WTC11 (cell line): ENCODE measurements at places on chromosomes 3 and 15.

DNA sequence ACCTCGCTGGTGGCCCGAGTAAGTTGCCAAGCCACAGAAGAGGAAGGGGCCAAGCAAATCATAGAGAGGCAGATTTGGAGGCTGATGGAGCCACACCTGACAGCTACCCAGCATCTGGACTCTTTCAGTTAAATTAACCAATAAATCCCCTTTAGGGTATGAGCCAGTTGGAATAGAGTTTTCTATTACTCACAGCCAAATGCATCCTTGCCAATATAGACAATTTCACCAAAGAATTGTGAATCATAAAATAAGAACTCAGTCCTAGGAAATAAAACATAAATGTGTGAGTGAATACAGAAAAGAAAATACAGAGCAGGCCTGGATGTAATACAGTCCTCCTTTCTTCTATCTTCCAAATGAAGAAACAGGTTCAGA is 161.6 kb upstream of the ANKRD28 start:
- no peak for DNase-seq

- no peak for DNase-seq
Measured at GRCh38 chr15:86877171-86877631, 797.5 kb downstream of the AGBL1 start.

- no peak for DNase-seq
Measured at GRCh38 chr3:15290736-15291135, 41.6 kb downstream of the SH3BP5 start.

DNA sequence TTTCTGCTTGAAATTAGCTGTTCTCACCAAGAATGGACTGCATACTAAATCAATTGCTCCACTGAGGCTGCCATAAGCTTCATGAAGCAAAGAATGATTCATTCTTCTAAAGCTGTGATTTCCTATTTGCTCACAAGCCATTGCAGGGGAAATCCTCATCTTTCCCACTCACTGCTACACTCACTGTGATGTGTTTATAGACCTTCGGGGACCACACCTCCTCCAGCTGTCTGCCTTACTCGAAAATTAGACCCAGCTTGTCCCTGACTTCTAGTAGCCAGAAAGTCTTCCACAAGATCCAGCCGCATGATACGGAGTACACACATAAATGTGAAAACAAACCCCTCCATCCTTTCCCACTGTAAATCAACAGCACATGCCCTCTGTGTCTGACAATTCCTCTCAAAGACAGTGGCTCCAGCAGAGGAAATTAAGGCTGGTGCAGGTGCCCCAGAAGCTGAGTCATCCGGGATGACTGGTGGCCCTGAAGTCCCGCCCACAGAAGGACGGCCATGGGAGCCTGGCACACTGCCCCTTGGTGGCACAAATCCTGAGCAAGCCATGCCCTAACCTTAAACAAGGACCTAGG is 172.0 kb downstream of the STT3B start:
- no peak for DNase-seq

DNA sequence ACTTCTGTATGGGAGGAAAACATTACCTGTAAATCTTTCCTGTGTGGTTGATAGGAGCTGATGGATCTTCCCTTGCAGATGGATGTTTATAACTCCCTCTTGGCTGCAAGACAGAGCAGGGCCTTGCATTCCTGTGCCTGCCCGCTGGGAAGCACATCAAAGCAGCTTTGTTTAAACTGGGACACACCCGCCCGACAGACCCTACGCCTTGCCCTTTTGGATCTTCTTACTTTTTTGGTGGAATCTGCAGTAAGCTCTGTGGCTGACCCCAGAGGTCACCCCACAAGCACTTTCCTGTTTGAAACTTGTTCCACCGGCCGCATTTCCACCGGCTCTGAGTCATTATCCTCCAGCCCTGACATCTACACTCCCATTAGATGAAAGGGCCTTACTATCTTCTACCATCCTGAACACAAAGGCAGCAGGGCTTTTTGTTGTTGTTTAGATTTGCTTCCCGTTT is 244.1 kb upstream of the STT3B start:
- DNase-seq, result peak; percentile 29

DNA sequence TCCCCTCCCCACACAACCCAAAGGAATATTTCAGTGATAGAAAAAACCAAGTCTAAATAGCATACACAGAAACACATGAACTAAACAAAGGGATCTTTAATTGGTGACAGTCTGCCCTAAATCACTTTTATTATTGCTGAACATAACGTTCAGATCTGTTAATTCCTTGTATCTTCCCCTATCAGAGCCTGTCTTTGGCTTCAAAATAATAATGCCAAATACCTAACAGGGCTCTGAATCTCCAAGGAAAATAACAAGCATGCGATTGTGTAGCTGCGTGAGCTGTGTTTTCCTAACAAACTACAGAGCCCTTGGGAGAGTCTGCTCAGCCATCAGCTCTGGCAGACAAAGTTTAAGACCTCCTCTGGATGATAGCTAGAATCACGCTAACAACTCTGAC is 1010.1 kb downstream of the ROBO1 start:
- DNase-seq, result no peak

- no peak for DNase-seq
Measured at GRCh38 chr3:31096661-31097395, 202.4 kb upstream of the GADL1 start.

- no peak for DNase-seq
Measured at GRCh38 chr3:58497097-58497496, 5.2 kb downstream of the KCTD6 start.

GRCh38 chr15:48330855-48331795 is at the start of gene DUT:
DUT (plus strand) TSS chr15:48331429; CDS start chr15:48331516, 87 bp downstream.
- DNase-seq, result peak; percentile 81

GRCh38 chr3:66270288-66270687 is 49.5 kb downstream of the SLC25A26 start:
- no peak for DNase-seq

DNA sequence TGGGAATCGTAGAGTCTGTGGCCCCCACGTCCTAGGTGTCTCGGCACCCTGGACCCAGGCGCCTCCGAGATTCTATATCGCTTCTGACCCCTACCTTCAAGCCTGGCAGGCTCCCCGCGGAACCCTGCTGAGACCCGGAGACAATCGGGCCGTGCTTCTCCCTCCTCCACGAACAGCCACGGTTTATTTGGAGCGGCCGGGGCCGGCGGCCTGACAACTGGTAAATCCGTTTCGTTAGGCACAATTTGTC is 1.4 kb downstream of the GATA2 start:
- DNase-seq, result peak; percentile 35

DNA sequence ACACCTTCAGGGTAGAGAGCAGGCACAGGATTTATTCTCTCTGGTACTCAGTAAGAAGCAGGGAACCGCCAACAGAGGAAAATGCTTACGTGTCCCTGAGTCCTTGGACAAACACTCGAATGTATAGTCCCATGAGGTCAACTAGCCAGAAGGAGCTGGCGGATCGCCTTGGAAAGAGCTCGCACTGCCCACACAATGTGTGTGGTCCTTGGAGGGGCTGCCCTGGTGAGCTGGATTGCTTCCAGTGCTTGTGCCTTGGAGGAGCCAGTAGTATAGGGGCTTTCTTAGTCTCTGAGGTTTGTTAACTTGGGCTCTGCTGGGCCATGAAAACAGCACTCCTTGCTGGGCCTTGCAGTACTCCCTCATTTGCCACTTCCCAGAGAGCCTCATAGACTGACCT is 40.7 kb upstream of the VILL start:
- DNase-seq, result no peak

DNA sequence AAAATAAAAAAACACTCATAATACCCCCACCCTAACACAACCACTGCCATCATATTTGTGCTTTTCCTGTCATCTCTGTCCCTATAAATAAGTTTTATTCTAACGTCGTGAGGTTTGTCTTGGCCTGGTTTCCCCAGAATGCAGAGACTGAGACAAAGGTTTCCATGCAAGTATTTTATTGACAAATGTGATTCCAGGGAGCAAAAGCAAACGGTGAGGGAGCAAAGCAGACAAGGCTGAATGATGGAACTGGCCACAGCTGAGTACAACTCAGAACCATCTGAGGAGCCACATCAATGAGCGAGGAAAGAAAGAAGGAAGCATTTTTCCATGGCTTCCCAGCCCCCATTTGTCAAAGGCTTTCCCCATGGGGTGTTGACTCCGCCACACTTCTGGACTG is 37.7 kb upstream of the LARS2 start:
- DNase-seq, result no peak

DNA sequence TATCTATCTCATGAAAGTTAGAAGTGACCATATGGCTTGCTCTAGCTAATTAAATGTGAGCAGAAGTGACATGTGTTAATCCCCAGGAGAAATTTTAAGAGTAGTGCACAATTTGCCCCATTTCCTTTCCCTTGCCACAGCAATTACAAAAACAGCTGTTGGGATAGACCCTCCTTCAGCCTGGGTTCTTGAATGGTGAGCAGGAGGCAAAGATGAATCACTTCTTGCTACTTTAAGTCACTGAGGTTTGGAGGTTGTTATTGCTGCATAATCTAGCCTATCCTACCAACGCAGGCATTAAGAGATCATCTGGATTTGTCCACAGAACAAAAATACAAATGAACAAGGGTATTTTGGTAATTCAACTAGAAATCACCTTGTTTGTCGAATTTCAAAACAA is 51.7 kb upstream of the CAPN7 start:
- DNase-seq, result no peak

DNA sequence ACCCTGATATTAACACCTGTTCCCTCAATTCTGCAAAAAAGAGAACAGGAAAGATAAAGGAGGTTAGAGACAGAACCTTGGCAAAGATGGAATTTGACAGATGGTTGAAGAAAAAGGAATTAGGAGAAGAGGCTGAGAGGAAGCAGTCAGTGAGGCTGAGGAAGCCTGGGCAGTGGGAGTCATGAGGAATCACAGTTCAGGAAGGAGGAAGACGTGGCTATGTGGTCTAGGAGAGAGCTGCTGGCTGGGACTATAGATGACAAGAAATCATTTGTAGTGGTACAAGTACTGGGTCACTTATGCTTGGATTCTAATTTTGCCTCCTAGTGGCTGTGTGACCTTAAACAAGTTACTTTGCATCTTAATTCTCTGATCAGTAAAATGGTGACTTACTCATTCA is 49.0 kb downstream of the LARS2 start:
- no peak for DNase-seq

- no peak for DNase-seq
Measured at GRCh38 chr15:90813796-90814190, 54.6 kb upstream of the FURIN start.

- DNase-seq, result no peak
Measured at GRCh38 chr3:147119989-147120388, 286.4 kb downstream of the ZIC4 start.

DNA sequence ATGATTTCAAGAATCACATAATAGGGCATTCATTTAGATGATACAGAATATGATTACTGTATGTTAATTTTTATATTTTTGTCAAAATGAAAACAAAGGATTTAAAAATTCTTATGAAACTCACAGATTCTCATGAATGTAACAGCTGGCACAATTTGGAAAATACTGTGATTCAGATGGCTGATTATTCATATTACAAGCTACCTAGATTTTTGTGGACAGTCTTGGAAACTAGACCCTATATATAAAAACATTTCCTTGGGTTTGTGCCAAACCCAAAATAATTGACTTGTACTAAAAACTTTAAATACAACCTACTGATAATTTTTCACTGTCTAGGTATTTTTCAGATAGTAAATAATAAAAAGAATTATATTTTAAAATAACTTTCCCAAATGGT is 26.2 kb downstream of the ZBED2 start:
- DNase-seq, result no peak

DNA sequence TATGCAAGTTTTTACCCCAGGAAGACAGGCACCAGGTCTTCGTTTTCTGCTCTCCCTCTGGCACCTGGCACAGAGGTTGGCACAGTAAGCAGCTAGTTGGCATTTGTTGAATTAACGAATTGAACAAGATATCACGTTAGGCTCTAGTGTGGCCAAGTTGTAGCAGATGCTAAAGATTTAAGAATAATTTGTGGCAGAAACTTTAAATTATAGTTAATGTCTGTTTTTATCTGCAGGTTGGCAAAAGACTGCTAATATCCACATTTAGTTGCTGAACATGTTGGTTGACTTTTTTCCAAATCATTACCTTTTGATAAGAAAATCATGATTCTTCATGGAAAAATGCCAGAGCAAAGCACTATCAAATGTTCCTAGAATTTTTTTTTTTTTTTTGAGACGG is 8.1 kb downstream of the CHRNA5 start:
- no peak for DNase-seq

GRCh38 chr3:57852896-57853295 is 96.8 kb downstream of the SLMAP start:
- DNase-seq, result no peak

DNA sequence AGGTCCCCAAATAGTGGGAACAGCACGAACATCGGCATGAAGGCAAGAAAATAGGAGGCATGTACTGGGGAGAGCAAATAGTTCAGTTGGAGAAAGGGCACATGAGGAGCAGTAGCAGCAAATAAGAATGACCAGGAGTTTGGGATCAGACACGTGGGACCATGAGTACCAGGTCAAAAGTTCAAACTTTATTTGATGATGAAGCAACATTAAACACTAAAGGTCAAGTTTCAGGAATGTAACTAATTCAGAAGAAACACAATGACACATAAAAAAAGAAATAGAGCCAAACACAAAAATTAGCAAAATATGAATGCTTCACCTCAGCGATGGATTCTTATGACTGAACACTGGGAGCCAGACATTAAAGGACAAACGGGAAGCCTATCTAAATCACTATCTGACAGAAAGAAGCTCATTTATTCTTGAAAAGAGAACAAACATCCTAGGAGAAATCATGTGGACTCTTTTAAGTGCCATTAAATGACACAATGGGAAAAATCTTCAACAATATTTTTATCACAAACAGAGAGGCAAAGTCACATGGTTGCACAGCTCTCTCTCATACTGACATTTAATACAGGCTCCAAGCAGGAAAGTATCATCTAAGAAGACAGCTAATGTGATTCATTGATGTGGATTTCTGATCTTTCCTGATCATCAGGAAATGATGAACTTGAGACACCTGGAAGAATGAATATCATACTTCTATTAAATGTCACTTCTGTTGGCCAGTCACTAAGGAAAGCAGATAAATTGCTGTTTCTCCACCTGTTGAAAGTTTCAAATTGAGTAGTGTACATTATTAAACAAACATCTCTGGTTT is 216.9 kb upstream of the THBS1 start:
- no peak for DNase-seq

DNA sequence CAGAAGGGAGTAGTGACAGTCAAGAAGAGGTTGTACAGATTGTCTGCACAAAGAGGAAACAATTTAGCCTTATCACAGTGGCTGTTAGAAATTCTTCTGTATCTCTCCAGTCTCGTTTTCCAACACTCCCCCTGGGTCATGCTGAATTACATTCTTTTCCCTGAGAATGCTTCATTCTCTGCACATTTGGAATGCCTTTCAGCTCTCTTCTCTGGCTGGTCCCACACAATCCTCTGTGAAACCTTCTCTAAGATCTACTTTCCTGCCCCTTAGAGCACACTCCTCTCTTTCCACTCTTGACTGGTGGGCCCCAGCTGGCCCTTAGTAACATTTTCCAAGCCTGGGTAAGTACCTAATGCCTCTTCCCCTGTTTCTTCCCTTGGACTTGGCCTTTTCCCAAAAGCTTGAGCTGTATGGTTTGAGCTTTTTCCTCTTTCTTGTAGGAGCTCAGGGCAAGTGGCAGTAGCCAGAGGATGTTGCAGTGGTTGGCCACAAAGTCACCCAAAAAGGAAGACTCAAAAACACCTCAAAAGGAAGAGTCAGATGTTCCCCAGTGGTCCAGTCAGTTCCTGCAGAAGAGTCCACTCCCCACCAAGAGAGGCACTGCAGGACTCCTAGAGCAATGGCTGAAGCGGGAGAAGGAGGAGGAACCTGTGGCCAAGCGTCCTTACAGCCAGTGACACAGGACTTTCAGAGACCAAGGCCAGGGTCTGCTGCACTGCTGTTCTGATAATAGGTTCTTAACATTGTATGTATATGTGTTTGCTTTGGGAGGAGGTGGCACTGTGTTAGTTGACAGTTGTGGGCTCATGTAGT is 25.7 kb downstream of the HMCES start:
- no peak for DNase-seq
